Esophagus muscularis mucosa (tissue), 4 donors: ENCODE measurements at places on chromosomes 6 and 20. TPM values are rescaled to one million over a fixed set of nuclear protein-coding genes. Genes with fewer than 3 reads are reported as not detected.
A peak's percentile ranks its signal among the peaks of the same experiment; 100 is the strongest.

- peak overlapping the region; percentile 60 for H3K27ac ChIP-seq
- H3K36me3 ChIP-seq, result no peaks in the 10 kb centered on the region
- peaks cover 37% of the 10 kb centered on the region for H3K4me1 ChIP-seq
- no peak overlapping the region for H3K4me3 ChIP-seq
- no peak for DNase-seq
- H3K27me3 ChIP-seq, result no peaks in the 10 kb centered on the region
Observed at GRCh38 chr20:47974234-47974878, 189.1 kb upstream of the SULF2 start.

GRCh38 chr6:56582236-56582635 is 60.5 kb downstream of the DST start:
- no peak overlapping the region for H3K4me3 ChIP-seq
- no peak overlapping the region for H3K27ac ChIP-seq
- peaks cover 13% of the 10 kb centered on the region for H3K36me3 ChIP-seq
- H3K27me3 ChIP-seq, result no peaks in the 10 kb centered on the region

DNA sequence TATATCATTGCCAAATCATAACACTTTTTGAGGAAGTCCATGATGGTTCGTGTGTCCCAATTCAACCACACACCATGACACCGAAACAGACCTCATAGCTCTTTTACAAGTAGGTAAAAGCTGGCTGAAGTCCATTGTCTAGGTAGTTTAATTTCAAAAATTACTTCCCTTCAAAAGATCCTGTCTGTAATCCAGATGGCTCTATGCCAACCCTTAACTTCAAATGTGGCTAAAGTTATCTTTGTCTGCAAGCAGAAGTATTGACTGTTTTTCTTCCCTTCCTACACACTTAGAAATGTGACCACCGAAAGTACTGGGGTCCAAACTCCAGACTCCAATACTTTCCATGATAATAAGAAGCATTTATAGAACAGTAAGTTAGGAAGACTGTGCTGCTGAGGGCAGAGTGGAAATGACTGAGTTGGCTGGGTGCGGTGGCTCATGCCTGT is 8.3 kb upstream of the TIAM2 start:
- no peaks in the 10 kb centered on the region for H3K4me1 ChIP-seq
- no peak for DNase-seq
- H3K27ac ChIP-seq, result no peak overlapping the region

The SIRPG gene
- total RNA-seq, result not detected
